ENCODE measurements at places on chromosomes 6 and 20.

DNA sequence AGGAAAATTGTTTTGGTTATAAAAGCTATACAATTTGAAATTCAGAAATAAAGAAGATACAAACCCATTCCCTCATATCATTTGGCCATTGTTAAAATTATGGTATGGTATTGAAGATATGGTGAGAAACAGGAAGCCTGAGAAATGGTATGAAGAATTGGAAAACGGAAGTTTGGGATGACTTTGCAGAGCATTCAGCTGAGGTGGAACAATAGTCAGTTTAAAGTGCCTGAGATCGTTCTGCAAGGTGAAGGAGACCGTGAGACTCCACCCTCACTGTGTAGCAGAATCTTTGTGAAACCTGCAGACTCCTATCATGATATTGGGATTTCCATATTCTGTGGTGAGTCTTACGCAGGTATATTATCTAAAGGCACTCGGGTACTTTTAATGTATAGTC, 97.3 kb downstream of the ADGRB3 start:
- no peak for DNase-seq

- no peak for DNase-seq
Observed at GRCh38 chr20:227439-228105, 514 bp downstream of the DEFB129 start.

GRCh38 chr6:102474041-102474807, 1080.7 kb downstream of the GRIK2 start:
- no peak for DNase-seq

DNA sequence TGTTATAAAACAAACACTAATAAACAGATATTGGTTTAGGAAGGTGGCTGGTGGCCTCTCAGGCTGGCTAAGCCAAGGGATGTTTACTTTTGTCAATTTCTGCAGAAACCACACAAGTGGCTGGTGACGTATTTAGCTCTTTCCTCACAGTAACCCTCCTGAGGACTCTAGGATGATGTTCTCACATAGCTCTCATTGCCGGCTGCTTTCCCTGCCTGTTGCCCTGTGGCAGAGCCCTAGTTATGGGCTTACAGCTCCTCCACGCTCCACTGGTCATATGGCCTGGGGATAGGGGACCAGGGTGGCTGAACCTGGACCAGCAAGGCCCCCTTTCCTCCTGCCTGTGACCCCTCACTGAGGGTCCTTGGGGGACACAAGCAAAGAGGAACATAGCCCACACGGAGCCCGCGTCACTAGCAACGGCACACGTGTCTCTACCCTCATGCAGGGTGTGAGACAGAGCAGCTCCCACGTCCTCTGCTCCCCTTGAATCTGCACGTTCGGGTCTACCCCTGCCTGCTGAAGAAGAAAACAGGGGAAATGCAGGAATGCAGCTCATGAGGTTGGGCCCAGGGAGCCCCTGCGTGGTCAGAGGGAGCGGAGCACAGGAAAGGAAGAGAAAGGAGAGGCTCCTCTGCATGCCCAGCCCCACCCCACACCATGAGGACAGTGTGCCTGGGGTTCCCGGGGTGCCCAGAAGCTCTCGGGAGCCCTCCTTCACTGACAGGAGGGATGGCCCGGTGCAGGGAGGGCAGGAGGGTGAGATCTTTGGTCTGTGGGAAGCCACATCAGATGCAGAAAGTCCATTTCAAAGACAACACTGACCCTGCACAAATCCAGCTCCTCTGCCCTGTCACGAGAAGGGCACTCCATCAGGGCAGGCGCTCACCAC, 13.9 kb downstream of the RAMACL start:
- no peak for DNase-seq

GRCh38 chr6:151682922-151683321, 124.6 kb upstream of the ESR1 start:
- no peak for DNase-seq

DNA sequence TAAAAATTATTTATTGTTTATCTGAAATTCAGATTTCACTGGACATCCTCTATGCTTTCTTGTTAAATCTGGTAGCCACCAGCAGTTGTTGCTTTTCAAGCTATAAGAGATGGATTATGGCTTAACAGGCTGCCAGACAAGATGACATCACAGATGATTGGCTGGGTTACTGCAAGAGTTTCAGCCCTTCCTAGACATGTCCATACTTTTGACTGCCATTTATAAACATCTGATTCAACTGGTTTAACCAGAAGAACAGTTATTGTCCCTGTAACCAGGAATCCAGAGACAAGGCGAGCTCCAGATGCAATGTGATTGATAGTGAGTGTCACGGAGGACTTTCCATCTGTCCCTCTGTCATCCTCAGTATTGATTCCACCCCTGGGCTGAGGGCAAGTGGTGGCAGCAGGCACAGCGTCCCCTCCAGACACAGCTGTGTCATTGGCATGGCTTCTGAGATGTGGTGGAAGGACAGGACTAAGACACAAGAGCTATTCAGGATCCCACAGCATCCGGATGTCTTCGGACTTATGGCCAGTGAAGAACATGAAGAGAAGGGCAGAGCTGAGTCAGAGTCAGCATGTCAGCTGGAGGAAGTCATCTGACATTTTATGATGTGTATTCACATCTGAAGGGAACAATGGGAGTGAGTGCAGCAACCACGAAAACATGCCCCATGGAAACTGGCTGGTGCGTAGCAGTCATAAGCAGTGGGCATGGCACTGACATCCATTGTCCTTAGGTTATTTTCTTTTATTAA, 284.5 kb upstream of the CDYL start:
- DNase-seq = no peak

GRCh38 chr20:60952861-60953260, 299.2 kb upstream of the CDH4 start:
- no peak for DNase-seq

DNA sequence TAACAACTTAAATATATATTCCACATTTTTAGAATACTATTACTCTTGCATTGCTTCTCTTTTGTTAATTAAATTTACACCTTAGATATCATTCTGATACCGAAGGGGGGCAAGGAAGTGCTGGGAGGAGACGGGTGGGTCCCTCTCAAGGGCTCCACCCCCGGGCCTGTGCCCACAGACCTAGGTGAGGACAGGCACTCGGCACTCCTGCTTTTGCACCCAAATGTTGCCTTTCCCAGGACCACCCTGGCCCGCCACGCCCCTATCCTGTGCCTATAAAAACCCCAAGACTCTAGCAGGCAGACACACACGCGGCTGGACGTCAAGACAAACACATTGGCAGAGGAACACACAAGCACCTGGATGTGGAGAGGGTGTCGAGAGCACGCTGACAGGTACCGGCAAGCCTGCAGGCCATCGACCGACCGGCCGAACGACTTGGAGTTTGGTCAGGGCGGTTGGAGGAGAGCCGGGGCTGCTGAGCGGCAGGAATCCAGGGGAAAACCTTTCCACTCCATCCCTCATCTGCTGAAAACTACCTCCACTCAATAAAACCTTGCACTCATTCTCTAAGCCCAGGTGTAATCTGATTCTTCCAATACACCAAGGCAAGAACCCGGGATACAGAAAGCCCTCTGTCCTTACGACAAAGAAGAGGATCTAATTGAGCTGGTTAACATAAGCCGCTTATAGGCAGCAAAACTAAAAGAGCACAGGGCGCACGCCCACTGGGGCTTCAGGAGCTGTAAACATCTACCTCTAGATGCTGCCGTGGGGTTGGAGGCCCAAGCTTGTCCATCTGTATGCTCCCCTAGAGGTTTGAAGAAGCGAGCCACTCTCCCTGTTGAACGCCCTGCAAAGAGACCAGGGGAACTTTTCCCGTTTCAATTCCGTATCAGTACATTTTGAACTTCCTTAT, 197.4 kb upstream of the PRSS16 start:
- no peak for DNase-seq

GRCh38 chr20:38173237-38174156, 8.4 kb upstream of the TGM2 start:
- DNase-seq = no peak

DNA sequence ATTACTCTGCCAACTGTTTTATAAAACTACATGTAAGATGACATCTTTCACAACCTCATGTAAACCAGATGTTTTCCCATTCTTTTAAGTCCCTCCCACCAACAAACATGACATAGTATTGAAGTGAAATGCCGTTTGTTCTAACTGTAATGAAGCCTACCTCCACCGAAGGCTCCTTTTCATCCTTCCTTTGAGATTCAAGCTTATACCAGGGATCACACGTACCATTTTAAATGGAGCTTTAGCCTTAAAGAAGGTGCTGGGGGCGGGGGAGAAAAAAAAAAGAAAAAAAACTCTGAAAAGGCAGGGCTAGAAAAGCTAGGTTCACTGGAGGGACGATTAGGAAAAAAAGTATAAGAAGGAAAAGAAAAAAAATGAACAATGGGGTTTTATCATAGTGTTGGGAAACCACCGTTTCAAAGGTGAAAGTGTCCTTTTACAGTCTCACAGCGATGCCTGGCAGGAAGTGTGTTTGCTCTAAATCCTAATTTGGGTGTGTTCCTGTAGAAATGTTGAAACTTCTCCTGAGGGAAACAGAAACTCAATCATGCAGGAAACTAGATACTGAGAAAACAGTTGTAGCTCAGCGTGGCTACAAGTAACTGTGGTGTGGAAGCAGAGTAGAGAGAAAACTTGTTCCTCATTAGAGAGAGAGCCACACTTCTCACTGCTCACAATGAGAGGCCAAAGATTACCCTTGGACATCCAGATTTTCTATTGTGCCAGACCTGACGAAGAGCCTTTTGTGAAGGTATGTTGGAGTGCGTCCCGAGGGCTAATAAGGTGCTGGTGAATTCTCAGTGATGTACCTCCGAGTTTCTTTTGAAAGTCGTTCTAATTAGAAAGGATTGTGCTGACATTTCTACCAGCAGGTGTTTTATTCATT, 37.6 kb upstream of the HINT3 start:
- DNase-seq = peak; percentile 61
